Daoy (cell line): ENCODE measurements at places on chromosomes 4 and X.

DNA sequence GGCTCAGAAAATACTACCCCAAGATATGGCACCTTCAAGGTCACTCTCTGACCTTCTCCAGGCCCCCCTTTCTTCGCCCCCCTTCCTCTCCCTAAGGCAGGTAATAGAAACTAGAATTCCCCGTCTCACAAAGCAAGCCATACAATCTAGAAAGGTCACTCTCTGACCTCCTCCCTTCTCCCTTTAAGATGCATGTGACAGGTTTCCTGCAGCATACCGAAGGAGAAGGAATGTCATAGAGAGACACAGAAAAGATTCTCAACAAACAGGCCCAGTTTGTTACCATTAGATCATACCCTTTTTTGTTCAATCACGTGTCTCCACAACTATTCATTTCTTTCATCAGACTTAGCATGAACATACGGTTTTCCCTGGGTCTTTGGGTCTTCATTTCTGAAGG is 51.2 kb upstream of the RBMXL3 start:
- no peak for DNase-seq

GRCh38 chrX:40831750-40832149 is 96.4 kb upstream of the MED14 start:
- DNase-seq = no peak

GRCh38 chr4:186765138-186765537 is 41.5 kb upstream of the FAT1 start:
- peak; percentile 67 for DNase-seq

- DNase-seq = no peak
Measured at GRCh38 chr4:63526251-63526650, 883.0 kb downstream of the TECRL start.

DNA sequence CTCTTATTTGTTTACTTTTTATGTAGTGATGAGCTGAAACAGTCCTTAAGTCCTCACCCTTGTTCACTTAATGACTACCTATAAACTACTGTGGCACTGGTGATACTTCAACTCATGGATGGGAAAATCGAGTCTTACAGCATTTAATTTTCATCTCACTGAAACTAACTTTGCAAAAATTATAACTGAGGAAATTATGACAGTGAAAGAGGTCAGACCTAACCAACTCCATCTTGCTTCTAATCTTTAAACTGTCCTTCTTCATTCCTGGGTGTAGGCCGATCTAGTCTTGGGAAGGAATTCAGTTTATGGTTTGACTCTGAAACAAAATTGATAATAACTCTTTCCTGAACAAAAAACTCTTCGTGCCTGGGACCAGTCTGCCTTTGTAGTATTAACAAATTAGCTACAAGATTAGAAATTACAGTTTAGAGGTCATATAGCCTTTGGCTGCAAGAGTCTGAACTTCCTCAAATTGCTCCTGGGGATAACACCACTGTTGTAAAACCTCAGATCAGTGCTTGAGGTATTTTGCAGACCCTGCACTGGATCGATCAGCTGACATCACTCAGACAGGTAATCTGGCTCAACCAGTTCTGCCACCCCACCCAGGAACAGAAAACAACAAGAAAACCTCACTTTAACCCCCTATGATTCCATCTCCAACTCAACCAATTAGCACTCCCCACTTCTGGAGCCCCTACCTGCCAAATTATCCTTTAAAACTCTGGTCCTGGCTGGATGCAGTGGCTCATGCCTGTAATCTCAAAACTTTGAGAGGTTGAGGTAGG is 995.7 kb upstream of the PRKX start:
- no peak for DNase-seq

DNA sequence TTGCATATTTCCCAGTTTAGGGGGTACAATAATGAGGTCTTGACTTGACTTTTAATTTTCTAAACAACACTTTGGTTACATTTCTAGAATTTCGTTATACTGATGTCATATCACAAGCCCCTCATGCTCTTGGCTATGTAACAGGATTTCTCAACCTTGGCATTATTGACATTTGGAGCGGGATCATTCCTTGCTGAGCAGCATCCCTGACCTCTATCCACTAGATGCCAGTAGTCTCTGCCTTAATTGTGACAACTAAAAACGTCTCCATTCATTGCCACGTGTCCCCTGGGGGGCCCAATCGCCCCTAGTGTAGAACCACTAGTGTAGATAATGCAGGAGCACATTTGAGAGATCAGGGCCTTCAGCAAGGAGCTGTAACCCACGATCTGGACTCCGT is 234.2 kb upstream of the MID1 start:
- DNase-seq = no peak
